ENCODE measurements at places on chromosomes 5 and 9.

DNA sequence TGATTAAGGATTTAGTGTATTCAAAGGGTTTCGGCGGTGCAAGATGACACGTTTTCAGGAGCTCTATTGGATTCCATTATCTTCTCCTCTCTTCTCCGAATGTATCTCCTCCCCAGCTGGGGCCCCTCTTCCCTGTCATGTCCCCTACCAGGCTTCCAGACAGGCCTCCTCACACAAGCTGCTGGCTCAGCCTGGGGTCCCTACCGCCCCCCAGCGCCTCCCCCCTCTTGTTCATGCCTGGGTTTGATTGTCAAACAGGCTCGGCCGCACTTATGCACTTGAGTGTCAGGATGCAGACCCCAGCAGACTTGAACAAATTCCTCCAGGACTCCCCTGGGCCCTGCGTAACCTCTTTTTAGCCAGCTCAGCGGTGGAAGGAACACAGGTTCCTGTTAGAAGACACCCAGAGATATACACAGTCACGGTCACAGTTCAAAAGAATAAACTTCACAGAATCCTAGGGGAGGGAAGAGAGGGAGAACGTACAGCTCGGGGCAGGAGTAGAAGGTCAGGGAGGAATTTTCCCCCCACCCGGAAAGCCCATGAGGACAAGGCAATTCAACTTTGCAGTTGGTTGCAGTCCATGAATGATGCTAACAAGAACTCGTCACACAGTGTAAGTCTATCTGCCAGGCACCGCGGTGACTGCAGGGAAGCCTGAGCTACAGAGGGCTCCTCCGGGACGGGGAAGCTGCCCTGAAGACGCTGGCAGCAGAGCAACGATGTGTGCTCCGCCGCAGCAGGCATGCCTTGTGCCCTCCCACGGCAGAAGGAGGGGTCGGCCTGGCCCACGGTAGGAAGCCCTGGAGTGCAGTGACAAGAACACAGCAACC lies 560.0 kb downstream of the BNC2 start:
- no peak for DNase-seq

- no peak for DNase-seq
Observed at GRCh38 chr5:59173578-59173977, 590.7 kb downstream of the RAB3C start.

GRCh38 chr5:42970636-42971559 lies 69.2 kb downstream of the ANXA2R start:
- DNase-seq = no peak

DNA sequence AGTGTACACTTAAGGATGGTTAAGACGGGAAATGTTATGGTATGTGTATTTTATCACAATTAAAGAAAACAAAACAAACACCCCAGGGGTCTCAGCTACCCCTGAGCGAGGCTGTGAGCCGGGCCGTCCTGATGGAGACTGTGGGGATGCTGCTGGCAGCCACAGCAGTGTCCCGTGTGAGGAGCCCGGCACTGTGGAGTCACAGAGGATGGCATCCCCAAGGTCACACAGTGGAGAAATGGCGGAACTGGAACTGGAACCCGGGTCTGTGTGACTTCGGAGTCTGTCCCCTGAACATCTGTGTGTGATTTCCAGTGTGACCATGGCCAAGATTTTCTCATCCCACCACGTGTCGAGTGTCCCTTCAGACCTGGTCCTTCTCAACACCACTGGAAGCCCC lies 80.7 kb upstream of the PHYKPL start:
- no peak for DNase-seq

DNA sequence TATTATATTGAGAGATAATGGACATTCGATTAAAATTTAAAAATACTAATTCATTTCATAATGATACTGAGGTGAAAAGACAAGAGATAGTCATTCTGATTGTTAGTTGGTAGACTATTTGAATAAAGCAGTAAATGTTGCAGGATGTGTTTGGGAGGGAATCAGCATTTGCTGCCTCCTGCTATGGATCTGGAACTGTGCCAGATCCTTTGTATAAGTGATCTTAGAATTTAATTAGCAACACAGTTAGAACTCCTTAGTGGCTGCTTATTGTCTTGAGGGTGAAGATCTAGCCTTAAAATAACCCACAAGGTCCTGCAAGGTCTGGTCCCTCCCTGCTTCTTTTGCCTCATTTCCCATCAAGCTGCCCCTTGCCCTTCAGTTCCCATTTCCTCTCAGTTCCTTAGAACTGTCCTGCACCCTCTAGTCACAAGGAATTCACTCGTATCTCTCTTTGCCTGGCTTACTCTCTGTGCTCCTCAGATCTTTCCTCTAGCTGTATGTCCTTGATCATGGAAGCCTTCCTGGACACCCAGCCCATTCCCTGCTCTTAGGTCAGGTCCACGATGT lies 12.5 kb downstream of the LECT2 start:
- no peak for DNase-seq

DNA sequence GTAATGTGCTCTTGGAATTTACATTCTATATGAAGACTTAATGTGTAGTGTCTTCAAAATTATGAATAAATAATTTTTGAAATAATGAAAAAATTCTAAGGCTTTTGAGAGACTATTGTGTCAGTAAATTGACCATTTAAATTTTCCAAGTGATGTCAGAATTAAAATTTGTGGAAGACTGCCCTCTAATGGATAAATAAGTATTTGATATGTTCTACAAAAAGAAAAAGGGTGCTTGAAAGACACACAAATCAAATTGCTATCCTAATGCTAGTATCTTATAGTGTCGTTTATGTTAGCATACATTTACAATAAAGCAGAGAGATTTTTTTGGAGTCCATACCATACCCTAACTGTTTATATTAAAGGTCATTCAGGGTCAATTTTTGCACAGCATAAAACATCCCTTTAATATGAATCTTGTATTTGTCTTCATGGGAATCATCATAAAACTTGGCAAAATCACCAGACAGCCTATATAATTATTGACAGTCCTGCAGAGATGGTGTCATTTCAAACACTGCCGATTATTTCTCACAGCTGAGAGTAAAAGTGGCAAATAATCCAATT lies 120.8 kb upstream of the SLC27A6 start:
- no peak for DNase-seq

DNA sequence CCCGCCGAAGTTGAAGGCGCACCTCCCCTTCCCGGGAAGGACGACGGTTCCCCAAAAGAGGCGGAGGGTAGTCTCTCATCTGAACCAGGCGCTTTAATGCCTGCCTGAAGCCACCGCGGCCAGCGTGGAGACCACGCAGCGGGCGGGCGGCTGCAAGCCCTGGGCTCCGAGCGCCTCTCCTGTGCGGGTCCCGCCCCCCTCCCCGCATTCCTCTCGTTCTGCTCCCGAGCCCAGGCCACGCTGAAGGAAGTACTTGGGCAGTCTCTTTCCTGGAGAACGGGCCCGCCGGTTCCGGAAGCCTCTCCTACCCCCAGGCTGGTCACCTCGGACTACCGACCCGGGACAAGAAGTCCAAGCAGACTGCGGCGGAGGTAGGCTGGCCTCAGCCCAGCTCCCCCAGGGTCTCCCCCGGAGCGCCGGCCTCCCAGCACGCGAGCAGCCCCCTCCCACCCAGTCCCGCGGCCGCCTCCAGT lies 571 bp downstream of the PPIC start:
- no peak for DNase-seq

GRCh38 chr5:119439140-119439631 lies 13.1 kb upstream of the HSD17B4 start:
- no peak for DNase-seq

GRCh38 chr5:166961028-166961427 lies 1330.4 kb upstream of the WWC1 start:
- no peak for DNase-seq

DNA sequence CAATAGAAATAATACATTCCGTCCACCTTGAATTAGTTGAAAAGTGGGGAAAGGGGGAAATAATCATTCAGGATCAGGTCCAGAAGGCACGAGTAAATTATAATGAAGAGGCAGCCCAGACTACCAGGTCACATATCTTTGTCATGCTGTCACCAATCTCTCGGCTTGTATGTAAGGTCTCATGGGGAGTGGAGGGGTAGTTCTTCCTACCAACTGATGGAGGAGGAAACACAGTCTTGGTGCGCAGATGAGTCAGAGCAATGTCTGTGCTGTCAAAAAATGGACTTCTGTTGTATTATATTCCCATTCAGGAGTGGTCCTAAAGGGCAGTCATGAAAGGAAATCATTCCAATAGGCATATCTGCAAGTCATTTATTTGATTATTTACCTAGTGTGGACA lies 164.2 kb upstream of the PTGER4 start:
- DNase-seq = no peak

DNA sequence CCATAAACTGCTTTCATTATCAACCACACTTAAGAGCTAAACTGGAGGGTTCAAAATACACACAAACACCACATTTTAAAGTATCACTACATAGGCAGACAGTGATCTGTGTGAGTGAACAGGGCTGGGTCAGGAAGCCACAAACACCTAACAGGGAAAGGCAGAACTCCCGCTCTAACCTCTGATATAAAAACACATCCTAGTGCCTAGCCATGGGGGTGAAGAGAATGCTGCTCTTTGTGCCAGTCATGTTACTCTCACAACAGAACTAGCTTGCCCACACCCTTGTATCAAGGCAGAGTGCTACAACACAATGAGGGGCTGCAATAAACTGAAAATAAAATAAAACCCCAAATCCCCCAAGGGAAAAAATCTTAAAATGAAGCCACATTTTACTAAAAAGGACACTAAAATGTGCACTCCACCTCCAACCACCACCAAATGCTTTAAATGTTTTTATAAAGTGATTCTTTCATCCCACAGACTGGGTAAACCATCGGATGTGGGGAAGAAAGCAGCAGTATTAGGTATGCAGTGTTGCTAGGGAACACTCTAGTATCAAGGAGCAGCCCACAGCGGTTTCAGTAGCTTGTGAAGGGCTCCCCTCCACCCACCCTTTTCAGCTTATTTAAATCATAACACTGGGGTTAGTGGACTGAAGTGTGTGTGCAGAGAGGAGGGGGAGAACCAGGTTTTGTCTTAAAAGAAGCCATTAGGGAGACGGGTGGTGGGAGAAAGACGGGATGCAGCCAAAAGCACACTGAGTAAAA lies 64.5 kb downstream of the TMEM161B start:
- no peak for DNase-seq

DNA sequence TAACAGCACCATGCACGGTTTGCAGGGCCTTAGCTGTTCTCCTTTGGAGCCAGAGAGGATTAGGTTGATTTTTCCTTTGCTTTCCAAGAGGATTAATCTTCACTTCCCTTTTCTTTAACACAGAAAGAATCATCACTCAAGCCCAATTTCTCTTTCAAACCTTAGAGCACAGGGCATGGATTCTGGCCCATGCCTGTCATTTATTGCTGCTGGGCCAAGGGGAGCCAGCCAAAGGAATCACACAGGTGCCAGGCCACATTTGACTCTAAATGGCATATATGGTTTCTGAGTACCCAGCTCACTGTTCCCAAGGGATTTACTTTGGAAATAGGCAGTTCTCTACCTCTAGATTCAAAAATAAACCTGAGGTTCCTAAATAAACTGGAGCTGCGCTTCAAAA lies 58.3 kb downstream of the FBXL7 start:
- no peak for DNase-seq

DNA sequence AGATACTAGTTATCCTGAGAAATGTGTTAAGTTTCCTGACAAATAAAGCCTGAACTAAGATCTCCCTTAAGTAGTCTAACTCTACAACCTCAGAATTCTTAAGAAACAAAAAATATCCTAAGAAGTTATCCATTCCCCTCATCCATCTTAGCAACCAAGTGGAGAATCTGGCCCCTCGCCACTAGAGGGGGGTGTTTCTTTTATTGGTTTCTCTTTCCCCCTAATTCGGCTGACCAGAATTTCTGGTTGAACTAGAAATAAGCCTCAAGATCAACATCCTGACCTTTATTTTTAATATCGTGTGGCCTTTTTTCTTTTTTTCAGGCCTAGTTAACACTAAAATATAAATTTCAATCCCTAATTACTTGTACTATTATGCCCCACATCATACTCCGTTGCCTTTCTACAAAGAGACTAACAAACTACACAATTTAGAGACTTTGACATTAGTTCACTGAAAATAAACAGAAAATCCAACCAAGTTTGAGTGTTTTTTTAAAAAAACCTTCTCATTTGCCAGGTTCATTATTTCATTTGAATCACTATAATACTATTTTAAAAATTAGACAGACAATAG lies 14.3 kb upstream of the NR4A3 start:
- no peak for DNase-seq

- no peak for DNase-seq
Observed at GRCh38 chr5:59645380-59645779, 248.1 kb downstream of the PDE4D start.

- no peak for DNase-seq
Observed at GRCh38 chr9:107789001-107789700, 299.6 kb upstream of the KLF4 start.

- DNase-seq = no peak
Observed at GRCh38 chr9:83665580-83666200, 42.1 kb downstream of the UBQLN1 start.

DNA sequence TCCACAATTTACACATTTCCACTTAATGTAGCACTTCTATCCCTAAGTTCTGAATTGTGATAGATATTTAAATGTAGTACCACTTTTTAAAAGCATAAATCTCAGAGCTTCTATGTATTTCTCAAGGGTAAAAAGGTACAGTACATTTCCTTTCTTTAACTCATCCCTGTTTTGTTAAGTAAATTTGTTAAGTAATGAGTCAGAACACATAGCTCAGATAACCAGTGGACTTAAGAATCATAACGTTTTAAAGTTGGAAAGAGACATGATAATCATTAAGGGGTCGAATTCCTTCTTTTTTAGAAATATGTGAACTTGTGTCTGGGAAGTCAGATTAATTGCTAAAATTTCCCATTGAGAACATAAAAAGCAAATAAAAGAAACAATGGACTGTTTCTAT lies 810.2 kb upstream of the NUDT12 start:
- DNase-seq = no peak

DNA sequence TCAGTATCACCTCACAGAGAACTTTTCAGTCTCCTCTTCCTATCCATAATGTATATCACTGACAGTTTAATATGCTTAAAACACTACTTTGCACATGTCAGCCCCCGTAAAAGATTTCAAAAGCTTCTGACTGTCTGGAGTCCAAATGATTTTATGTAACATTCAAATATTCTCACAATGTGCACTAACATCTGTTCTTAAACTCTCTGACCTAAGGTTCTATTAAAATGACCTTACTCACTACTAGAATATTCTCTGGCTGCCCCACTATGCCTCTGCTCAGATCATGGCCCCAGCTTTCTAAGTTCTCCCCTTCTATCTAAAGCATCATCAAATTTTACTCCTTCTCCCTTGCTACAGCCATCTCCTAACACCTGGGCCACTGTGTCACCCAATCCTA lies 52.5 kb downstream of the AP3B1 start:
- DNase-seq = no peak

Data from NCI-H446 treated with DMSO at 0.1 percent for 48 hours (cell line).